AG10803 (cell line): ENCODE measurements at places on chromosomes 7 and 10.

- peak; percentile 11 for DNase-seq
These were observed 26.2 kb upstream of the PIK3AP1 start for GRCh38 chr10:96746503-96746902.

DNA sequence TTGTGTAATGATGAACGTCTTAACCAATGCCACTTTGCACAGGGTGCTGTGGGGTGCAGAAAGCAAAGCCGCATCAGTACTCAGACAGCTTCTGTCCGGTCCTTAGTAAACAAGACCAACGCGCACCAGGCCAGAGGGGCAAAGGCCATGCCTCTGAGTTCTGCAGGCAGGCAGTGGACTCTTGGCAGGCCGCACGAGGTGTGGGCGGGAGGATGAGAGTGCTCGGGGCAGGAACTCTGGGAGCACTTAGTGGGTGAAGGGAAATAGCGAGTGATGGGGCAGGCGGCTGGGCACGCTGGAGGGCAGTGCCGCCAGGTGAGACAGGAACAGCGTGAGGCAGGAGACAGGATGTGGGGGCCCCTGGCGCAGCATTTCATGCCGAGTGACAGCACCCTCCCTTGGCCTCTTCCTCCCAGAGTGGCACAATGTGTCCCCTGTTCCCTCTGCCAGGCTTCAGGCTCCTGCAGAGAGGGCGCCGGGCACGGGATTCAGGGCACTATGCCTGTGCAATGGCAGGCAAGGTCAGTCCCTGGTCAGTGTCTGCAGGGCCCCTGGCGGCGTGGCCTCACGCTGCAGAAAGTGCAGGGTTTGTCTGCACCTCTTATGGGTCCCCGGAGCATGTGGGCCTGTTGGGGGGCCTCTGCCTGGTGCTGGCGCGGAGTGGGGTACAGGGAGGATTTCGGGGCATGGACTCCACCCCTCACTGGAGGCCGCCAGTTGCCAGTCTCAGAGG is 60.4 kb downstream of the VIPR2 start:
- DNase-seq = no peak

GRCh38 chr7:124188576-124188975 is 155.7 kb upstream of the TMEM229A start:
- no peak for DNase-seq

- peak; percentile 68 for DNase-seq
These were observed 371.6 kb downstream of the BBS9 start for GRCh38 chr7:33500703-33501701.

DNA sequence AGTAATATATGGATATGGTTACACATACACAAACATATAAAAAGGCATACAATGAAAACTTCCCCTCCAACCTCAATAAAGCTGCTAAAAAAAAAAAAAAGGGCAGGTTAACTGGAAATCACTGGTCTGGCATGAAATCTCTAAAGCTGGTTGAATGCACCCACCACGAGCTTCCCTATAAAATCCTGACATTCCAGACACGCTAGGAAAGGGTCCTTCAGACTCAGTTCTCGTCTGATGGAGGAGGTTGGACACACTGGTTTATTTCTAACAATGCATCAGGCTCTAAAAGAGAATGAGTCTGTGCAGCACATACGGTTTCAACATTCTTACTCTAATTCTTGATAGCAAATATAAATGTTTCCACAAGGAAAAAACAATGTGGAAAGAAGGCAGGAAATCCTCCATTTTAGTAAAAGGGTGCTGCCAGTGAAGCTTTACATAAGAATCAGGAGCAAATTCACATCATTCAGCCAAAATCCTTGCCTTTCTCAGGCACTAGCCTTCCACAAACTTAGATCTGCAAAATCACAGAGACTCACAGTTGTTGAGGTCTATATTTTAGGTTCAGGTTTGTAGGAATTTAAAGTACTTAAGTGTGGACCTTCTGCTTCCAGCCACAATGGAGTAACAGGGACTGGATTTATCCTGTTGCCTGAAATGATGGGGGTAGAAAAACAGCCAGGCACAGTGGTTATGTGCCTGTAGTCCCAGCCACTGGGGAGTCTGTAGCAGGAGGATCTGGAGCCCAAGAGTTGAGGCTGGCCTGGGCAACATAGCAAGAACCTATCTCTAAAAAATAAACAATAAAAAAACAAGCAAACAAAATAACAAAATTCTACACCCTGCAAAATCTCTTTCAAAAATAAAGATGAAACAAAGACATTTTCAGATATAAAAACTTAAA is 73.5 kb downstream of the CYTH3 start:
- no peak for DNase-seq

DNA sequence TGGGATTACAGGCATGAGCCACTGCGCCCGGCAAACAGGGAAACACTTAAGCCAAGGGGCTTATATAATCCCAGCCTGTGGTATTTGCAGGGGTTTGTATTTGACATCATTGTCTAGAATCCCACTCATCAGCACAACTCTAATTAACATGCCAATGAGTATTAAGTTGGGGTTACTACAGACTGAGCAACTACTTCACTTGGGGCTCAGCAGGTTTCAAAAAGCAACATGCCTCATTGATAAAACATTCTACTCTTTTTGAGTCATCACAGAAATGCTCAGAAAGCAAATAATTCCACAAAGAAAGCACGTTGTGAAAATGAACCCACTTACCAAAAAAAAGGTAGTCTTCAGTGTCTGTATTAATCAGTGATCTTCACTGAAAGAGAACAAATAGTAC is 236.9 kb upstream of the CELF2 start:
- DNase-seq = peak; percentile 27

DNA sequence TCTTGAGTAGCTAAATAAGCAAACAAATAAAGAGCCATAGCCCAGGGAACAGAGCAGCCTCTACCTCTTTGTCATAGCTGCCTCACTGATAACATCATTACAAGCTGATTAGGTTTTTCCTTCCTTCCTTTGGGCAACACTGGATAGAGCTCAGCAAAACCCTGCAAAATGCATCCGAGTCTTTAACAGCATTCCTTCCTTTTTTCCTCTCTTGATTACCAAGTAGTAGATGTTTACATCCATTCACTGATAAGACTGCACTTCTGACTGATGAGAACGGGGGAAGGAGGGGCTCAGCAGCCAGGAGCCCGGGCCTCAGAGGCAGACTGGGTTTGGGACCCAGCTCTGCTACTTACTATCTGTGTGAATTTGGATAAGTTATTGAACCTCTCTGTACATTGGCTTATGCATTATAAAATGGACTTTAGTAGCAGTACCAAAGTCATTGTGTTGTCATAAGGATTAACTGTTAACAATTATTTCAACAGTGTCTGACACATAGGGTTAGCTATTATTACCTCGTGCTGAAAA is 214.2 kb downstream of the ANK3 start:
- DNase-seq = no peak

DNA sequence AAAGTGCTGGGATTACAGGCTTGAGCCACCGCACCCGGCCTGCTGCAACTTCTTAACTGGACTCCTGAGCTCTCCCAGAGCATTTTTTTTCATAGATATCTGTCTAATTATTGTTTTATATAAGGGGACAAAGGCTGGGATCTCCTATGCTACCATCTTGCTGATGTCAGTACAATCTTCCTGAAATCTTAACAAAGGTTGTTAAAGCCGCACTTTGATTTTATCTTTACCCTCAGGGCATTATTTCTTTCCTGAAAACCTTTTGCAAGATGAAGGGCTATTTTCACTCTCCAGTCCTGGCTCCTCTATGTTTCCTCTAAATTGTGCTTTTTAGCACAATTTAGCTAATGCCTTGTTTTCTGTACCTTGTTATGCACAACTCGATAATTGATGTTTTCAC is 102.9 kb downstream of the EPC1 start:
- no peak for DNase-seq

GRCh38 chr7:77989981-77990566 is 191.5 kb downstream of the PHTF2 start:
- DNase-seq = no peak

DNA sequence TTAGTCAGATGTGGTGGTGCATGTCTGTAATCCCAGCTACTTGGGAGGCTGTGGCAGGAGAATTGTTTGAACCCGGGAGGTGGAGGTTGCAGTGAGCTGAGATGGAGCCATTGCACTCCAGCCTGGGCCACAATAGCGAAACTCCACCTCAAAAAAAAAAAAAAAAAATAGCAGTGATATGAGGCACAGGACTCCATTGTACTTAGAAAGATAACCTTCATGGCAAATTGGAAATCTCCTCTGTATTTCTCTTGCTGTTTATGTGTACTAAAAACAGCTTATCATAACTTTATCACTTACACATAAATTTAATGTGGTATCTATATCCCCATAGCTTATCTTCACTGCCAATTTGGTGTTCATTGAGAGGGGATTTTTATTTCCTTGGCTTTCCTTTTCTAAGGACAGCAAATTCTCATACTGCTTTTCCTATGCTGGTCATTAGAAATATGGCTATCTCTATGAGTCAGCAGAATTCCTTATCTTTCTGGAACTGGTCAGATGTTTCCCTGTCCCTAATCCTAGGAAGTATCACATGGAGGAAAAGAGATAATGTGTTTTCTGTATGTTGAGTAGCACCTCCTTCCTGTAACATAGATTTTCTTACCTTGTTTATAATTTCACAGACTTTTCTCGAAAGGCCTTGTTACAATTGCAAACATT is 40.6 kb upstream of the ZEB1 start:
- DNase-seq = no peak

DNA sequence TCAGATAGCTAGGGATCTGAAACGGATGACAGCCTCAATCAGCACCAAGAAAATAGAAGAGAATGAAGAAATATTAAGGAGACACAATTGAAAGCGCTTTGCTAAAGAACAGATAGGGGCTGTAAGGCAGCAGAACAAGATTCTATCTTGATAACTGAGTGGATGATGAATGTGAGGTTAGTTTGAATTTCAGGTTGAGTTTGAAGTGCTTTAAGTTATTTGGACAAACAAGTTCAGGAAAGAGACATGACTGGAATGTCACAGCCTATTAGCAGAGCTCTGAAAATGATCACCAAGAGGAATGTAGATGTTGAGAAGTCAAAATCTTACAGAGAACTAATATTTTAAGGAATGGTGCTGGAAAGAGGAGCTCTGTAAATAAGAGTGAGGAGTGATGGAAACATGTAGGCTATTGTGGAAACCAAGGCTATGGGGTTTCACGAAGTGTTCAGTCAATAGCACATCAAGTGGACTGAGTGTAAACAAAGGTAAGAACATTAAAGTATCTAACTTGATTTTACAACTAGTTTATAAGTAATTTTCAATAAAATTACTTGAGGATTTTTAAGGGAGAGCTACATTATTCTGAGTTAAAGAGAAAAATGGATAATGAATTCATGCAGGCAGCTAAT is 61.6 kb downstream of the MEST start:
- no peak for DNase-seq

GRCh38 chr7:16528520-16528919 is 1.9 kb downstream of the LRRC72 start:
- no peak for DNase-seq

DNA sequence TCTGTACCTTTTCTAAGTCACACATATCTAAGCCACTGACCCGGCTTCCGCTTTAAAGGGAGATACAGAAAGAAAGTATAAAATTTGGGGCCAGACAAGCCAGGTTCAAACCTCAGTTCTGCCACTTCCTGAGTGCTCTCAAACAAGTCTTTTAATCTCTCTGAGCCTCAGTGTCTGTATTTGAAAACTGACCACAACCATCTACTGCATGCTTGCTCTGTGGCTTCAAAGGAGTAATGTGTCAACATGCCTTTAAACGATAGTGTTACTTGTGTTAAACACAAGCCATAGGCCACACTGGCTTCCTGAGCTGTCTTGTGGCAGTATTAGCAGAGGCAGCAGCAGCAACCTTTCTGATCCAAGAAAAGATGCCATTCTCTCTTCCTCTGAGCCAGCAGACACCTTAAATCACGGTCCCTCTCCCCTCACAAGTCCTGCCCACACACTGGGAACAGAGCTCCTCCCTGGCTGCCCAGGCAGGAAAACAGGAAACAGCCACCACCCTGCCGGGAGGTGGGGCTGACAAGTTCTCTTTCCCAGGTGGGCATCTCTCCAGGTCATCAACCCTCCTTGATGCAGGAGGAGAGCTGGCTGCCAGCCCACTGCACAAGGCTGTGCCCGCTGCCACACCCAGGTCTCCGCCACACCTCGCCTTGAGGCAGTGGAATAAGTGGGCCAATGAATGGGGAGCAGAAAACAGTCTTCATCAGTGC is 10.7 kb downstream of the HIP1 start:
- peak; percentile 67 for DNase-seq

DNA sequence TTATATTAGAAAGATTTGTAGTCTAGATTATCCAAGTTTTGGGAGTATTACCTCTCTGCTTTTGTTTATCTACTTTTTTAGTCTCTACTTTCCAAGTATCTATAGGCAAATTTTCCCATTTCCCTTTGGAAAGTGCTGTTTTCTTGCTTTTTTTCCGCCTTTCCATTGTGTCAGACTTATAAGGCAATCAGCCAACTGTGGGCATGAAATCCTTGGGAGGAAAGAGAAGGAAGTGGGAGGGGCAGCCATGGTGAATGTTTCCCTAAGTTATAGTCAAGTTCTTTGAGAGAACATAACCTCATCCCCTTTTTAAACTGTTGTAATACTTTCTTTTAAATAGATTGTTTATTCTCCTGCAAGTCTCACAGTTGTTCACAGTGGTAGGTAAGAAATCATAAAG is 52.6 kb downstream of the PTEN start:
- no peak for DNase-seq

- peak; percentile 89 for DNase-seq
These were observed 26.9 kb upstream of the BPGM start for GRCh38 chr7:134619627-134620331.

GRCh38 chr10:112187527-112187926 is 4.0 kb upstream of the GPAM start:
- no peak for DNase-seq

GRCh38 chr7:111755383-111755782 is 193.1 kb upstream of the IMMP2L start:
- no peak for DNase-seq

- DNase-seq = peak; percentile 42
These were observed 527 bp downstream of the AKR1B1 start for GRCh38 chr7:134458341-134458805.
